Stimulated activated CD8-positive, alpha-beta memory T cell treated with anti-CD3 and anti-CD28 coated beads, Interleukin-15, amount 100 ng/mL, for 24 hours (primary cell): ENCODE measurements at places on chromosomes 5 and 9.

DNA sequence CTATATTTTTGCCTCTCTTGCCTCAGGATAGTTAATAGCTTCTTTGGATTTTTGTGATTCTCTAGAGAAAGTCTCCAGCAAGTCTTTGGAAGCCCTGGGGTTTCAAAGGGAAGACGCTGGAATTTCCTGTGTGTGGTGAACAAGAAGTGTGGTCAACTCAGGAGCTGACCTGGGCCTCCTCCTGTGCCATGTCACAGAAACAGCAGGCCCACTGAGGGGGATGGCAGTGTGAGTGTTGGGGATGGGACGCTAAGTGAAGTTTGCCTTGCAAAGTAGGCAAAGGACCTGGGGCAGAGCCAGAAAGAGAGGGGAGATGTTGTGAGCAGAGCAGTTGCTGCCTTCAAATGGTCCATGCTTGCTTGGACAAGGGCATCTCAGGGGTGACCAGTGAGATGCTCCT is 226.3 kb downstream of the DMRT2 start:
- no peak for DNase-seq

- no peak for DNase-seq
Observed at GRCh38 chr9:97651646-97652045, 18.0 kb downstream of the NCBP1 start.

DNA sequence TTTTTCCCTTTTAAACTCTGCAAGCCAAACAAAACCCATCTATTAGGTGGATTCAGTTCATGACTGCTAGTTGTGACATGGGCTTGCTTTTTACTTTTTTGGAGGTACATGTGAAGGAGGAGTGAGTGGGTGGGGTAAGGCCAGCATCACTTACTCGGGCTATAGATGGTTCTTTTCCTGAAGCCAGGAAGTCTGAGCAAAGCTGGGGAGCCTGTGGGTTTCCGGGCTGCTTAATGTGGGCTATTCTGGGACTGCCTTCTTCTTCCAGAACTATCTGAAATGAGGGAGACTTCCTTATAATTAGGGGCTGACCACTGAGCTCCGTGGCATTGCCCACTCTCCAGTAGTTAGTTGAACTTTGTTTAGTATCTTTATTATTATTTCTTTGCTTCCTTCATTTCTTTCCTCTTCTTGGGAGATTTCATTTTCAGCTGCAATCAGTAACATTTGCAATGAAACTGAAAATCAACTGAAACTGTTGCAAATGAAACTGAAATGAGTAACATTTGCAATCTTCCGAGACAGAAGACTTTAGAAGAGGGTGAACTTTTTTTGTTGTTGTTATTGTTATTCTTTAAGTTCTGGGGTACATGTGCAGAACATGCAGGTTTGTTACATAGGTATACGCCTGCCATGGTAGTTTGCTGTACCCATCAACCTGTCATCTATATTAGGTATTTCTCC is 204.9 kb downstream of the LRRC70 start:
- DNase-seq, result no peak

- no peak for DNase-seq
Observed at GRCh38 chr5:11009576-11009975, 248.5 kb upstream of the DAP start.

GRCh38 chr9:127540664-127541041 is 71.4 kb upstream of the STXBP1 start:
- no peak for DNase-seq

DNA sequence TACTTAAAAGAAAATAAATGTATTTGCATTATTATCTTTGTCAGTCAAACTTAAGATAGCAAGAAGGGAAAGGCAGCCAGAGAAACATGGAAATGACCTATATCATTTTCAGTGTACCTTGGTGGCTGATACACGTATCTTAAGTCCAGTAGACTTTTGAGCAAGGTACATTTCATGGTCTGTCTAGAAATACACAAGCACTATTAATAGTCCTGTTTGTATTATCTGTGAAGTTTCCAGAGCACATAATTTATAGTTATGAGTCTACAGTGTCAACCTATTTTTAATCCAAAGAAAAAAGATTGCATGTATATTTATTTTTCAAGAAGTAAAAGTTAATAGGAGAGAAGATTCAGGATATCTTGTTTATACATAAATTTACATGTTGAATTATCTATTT is 95.7 kb downstream of the IZUMO3 start:
- DNase-seq, result no peak

DNA sequence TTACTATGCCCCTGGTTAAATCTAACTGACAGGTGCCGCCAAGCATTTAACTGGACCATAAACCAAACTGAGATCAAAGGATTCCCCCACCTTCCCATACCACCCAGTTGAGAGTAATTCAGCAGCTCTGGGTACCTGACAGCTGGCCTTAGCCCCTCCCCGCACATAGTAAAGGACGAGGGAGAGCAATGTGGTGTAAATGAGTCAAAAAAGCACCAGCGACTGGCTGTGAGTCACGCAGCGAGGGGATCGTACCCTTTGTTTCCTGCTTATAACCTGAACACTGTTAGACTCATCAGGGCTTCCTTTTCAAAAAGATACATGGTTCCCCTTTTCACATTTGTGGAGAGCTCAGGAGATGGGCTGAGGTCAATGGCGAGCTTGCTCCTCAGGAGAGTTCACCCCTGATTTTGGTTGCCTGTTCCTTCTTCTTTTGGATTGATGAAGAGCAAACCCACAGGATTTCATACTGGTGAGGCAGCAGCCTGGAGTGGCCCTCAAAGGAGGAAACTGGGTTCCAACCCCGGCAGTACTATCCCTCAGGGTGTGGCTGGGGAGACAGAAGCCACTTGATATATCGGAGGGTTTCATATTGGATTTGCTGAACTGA is 71.5 kb downstream of the ANKRD33B start:
- DNase-seq, result peak; percentile 38

DNA sequence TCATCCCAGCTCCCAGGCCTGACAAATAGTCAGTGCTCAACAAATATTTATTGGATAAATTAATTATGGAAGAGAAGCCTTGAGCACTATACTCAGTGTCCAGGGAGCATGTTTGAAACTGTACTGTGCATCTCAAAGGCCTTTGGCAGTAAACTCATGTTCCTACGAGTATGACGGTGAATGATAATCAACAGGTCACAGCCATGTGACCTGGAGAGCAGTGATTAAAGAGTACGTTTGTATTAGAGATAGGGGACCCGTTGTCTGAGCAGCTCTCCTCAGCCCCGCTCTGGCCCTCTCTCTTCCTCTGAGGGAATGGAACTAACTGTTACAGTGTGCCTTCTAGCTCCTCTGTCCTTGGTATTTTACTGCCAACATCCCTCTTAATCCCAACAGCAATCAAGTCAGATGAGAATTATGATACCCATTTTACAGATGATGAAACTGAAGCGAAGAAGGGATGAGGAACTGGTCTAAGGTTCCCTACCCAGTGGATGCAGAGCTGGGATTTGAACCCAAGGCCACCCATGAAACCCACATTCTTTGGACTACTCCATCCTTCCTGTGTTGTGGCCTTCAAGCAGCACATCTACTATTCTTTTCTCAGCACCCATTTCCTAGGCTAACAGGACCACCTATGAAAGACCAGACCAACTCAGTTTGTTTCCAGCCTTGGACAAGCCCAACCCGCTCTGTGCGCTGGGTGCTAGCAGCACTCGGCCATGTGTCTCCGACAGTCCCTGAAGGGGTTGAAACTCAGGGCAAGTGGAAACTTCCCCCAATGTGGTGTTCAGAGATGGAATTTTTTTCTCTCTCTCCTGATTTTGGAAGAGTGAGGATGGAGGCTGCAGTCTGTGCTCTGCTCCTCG is 34.9 kb downstream of the SPRY4 start:
- no peak for DNase-seq

DNA sequence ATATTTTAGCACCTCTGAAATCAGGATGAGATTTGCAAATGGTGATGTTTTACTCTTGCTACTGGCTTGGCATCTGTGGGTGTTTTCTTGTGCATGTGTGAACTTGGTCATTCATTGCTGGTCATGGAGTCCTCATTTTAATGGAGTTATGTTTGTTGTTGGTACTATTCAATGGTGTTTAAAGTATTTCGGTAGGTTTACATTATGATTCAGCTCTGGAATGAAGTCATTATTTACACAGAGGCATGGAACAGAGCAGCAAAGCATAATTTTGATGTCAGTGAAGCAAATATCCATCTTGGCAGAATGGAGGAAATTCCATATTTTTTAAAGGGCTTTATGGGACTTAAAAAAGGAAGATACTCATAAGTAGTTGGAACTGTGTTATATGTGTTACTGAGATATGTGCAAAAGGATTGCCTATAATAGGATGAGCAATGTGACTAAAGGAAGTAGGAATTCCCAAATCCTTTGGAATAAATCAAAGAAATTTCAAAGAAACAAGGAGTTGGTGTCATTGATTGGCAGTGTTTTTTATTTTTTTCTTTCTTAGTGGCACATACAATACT is 147.4 kb downstream of the ACTBL2 start:
- DNase-seq, result no peak

- no peak for DNase-seq
Observed at GRCh38 chr5:79971156-79971555, 19.9 kb downstream of the MTX3 start.

GRCh38 chr9:132970324-132971062 is 8.0 kb upstream of the GFI1B start:
- no peak for DNase-seq

- no peak for DNase-seq
Observed at GRCh38 chr5:5217371-5217770, 77.2 kb downstream of the ADAMTS16 start.

GRCh38 chr9:14393418-14393817 is 79.5 kb upstream of the NFIB start:
- DNase-seq, result no peak
